ENCODE measurements at places on chromosomes 1 and 21. TPM values are rescaled to one million over a fixed set of nuclear protein-coding genes. Genes with fewer than 3 reads are reported as not detected.

- DNase-seq = no peak
These were observed 32.0 kb downstream of the TRIM67 start for GRCh38 chr1:231193710-231194340.

DNA sequence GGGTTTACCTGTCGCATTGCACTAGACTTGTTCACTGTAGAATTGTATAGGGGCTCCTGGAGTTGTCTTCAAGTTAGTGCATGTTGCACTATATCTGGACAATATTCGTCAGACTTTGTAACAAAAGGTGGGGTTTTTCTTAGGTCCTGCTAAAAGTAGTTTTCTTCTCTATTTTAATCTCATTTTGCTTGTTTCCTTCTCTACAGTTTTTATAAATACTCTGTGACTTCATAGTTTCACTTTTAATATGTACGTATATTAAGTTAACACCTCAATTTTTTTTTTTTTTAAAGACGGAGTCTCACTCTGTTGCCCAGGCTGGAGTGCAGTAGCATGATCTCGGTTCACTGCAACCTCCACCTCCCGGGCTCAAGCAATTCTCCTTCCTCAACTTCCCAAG lies 26.5 kb upstream of the MRPS6 start:
- no peak for DNase-seq

- DNase-seq = no peak
These were observed 233.5 kb downstream of the PLPP3 start for GRCh38 chr1:56345831-56346230.

GRCh38 chr1:118984086-118984721 lies 3.9 kb downstream of the TBX15 start:
- no peak for DNase-seq

- DNase-seq = no peak
These were observed 6.9 kb upstream of the TMEM269 start for GRCh38 chr1:42777852-42778251.

DNA sequence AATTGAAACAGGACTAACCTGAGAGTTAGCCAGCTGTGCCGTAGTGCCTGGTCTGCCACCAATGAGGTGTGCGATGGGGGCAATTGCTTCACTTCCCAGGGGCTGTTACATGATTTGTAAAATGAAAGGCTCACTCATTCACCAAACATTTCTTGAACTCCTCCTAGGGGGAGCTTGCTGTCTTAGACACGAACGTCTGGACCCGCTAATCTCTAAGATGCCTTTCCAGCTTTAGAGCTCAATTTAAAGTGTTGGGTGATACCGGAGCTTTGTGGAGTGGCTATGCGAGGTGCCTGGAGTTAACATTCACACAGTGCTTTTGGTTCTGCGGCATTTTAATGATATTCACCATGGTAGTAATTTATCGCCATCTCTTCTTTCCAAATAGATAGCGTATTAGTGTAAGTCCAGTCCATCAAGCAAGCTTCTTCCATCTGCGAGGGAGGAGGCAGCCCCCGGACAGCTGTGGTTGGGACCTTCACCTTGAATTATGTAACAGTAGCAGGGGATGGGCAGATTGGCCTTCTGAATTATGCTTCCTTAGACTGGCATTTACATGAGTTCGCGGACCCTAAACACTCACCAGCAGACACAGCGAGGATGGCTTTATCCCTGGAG lies 179.9 kb downstream of the ADSS2 start:
- no peak for DNase-seq

DNA sequence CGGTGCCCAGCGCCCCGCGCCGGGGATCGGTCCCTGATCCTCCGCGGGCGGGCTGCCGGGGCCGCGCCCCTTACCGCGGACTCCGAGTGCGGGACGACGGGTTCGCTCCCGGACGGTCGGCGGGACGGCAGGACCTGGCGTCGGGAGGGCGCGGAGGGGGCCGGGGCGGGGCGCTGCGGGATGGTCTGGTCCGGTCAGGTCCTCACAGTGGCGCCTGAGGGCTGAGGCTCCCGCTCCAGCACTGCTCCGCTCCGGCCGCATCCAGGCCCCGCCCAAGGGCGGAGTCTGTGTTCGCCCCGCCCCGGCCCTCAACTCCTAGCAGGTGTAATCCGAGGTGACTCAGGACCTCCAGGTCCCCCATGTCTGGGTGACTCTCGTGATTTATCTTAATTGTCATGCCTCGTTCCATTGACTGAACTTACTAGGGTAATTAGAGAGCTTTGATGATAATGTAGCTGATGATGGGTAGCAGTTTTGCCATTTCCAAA lies at the start of gene RAB3B:
Gene RAB3B (minus strand): TSS at position 223 of the 488 bp plus-strand sequence. CDS start 13,583 bp downstream, outside the sequence.
- peak; percentile 56 for DNase-seq

DNA sequence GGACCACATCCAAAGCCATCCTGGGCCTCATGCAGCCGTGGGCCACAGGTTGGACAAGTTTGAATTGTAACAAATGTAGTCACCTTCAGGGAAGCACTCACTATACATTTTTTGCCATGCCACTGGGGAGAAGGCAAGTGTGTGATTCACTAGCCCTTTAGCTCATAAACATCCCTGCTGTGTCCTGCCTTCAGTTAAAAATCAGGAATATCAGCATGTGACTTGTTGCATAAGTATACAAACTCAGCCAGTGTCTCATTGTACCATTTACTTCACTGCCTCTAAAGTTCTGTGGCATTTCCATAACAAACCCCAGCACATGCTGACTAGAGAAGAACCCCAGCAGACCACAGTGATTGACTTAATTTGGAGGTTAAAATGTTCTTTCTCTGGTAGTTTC lies 142.0 kb upstream of the C1orf105 start:
- no peak for DNase-seq

DNA sequence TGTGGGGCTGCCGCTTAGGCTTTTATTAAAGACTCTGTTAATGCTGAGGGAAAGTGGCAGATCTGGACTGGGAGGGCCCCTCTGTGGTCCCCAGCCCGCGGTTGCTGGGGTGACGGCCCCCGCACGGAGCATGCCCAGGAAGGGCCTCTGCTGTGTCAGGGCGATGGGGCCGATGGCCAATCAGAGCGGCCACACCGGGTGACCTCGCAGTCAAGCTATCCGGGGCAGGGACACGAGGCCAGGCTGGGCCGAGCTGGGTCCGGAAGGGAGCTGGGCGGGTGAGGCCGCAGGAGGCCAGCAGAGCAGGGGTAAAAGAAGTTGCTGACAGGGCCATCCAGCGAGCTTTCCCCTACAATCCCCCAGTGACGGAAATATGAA lies 145.1 kb downstream of the CASZ1 start:
- no peak for DNase-seq

- DNase-seq = peak; percentile 94
These were observed 1.1 kb upstream of the ADAMTS1 start for GRCh38 chr21:26846036-26846931.

GRCh38 chr1:42117214-42117613 lies 36.0 kb upstream of the GUCA2B start:
- DNase-seq = no peak

DNA sequence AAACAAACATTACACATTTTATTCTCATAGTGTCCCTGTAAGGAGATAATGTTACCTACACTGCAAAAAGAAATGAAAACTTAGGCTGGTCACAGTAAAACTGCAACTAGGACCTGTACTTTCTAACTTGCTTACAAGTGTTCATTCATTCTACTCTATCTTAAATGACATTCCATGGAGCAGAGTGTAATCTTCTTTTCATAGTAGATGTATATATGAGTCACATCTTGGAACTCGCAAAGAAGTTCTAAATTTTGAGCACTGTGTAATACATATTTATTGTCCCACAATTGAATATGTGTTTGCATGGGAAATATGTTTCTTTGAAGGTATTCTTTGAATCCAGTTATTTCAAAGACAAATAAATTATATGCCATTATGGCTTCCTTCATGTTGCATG lies 1258.5 kb upstream of the ADGRL2 start:
- no peak for DNase-seq

DNA sequence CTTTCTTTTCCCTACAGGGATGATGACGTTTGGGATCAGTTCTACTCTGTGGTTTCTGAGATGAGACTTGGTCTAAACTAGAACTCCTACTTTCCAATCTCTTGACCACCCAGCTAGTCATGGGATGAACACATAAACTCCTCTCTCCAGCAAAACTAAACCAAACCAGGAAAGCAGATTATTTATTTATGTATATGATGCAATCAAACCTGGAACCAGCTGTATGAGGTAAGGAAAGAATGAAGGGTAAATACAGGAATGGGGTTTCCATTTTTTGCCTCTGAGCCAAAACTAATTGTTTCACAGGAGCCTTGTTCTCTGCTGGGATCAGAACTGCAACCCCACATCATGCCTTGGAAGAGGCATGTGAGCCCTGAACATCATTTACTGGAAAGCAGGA lies 3.3 kb upstream of the AGT start:
- DNase-seq = no peak

The CLIC6 gene
- polyA plus RNA-seq = 46.1 TPM

The SUMO3 gene
- 114 TPM for polyA plus RNA-seq

The PRRX1 gene
- 2.6 TPM for polyA plus RNA-seq

The STX12 gene
- polyA plus RNA-seq = 54.2 TPM
